Activated CD8-positive, alpha-beta memory T cell treated with anti-CD3 and anti-CD28 coated beads for 1 hour (primary cell): ENCODE measurements at places on chromosomes 2 and 18.

DNA sequence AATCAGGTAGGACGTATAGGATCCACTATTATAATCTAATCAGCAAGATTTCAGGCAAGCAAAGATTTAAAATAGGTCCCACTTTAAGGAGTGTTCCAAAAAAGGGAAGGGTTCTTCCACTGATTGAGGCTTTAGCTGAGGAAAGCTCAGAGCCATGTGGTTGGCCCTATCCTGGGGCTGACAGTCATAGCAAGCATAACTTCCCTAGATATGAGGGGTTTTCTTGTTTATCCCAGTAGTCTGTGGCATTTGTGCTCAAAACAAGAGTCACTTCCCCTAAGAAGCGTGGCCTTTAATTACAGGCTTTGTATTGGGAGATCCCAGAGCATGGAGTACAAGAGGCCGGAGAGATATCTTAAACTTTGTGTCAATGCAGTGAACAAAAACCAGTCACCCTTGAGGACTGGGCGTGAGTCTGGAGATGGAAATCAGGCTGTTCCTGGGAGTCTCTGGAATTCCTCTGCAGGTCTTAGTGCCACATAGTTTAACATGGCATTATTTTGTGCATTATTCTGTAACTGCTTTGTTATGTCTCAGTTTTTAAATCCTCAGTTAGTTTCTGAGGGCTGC is 136.9 kb upstream of the FBXO11 start:
- DNase-seq = no peak

- no peak for DNase-seq
Measured at GRCh38 chr2:154233231-154233630, 361.5 kb downstream of the GALNT13 start.

DNA sequence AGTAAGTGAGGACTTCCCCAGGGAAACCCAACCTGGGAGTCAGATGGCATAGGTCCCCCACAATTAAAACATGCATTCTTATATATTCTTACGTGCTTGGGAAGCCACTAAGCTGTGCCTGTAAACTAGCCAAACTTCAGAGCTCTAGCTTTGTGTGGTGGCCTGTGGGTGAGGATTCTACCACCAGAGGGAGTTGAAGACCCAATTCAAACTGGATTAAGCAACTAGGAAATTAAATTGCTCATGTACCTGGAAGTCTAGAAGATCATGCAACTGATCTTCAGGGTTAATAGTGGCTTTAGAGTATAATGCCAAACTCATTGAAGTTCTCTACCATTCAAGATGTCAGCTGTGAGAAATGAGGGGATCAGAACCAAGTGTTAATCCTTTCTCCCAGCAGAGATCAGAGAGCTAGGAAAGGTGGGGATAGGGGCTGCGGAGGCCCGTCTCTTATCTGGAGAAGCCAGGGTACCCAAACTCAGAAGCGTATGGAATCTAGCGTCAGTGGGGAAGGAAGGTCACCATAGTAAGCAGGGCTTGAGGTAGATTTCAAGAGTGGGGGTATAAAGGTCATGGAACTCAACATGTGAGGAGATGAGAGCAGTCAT is 53.2 kb upstream of the CCDC85A start:
- no peak for DNase-seq

DNA sequence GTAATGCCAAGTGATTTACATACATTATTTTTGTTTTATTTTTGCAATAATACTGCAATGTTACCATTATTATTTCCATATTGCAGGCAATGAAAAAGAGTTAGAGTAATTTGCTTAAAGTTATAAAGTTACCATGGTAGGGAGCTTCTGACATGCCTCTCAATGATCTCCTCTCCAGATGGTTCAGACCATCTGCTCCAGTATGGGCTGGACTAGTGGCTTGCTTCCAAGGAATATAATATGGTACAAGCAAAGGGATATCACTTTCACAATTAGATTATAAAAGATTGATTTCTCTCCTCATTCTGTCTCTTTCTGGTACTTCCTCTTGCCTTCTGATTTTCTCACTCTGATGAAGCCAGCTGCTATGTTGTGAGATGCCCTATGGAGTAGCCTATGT is 245.4 kb downstream of the INSIG2 start:
- DNase-seq = no peak

DNA sequence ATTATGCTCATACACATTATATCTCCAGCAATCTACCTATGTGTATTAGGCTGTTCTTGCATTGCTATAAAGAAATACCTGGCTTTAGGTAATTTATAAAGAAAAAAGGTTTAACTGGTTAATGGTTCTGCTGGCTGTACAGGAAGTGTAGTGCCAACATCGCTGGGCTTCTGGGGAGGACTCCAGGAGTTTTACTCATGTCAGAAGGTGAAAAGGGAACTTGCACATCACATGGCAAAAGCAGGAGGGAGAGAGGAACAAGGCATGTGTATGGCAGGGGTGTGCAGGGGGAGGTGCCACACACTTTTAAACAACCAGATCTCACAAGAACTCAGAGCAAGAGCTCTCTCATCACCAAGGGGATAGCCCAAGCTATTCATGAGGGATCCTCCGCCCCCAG is 715.4 kb upstream of the ZEB2 start:
- no peak for DNase-seq

DNA sequence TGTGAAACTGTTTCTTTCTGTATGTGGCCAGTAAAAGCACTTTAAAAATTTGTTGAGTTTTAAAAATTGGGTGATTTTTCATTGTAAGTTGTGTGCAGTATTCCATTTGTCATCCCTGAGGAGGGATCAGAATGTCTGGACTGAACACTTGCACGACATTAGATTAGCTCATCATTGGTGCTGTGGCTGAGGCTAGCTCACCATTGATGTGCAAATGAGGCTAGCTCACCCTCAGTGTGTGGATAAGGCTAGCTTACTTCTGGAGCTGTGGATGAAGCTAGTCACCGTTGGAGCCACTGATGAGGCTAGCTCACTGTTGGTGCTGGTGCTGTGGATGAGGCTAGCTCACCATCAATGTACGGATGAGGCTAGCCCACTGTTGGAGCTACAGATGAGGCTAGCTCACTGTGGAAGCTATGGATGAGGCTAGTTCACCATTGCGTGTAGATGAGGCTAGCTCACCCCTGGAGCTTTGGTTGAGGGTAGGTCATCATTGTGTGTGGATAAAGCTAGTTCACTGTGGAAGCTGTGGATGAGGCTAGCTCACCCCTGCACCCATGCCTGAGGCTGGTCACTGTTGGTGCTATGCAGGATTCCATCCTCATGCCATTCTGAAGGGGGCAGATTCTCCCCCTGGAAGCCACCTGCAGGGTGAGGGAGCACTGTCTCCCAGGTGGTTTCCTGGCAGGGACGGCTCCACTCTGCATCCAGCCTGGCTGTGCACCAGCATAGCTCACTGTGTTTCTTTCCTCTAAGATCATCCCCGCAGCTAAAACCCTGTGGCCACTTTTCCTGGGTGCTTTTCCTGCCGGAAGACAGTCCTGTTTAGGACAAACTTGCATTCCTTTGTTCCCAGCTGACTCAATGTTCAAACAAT is 101.1 kb downstream of the TWIST2 start:
- DNase-seq = no peak

DNA sequence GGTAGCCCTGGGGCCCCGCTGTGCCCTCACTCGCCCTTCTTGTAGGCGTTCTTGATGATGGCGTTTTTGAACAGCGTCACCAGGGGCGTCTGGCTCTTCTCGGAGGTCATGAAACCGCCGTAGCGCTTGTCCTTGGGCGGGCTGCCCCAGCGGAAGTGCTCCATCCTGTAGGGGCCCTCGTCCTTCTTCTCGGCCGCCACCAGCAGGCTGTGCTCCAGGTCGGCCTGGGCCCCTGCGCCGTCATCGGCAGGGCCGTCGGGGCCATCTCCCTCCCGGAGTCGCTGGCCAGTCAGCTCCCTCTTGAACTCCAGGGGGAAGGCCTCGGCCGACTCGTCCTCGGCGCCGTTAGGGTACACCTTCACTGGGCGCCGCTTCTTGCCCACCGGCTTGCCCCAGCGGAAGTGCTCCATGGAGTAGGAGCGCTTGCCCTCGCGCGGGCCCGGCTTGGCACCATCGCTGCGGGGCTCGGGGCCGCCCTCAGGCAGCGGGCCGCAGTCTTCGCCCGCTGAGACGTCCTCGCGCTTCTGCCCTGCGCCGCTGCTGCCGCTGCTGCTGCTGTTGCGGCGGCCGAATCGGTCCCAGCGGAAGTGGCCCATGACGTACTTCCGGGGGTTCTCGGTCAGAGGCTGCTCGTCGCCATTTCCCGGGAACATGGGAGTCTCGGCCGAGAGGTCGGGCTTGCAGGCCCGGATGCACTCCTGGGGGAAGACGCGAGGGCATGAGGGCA is 7.2 kb downstream of the POMC start:
- DNase-seq = peak; percentile 58

DNA sequence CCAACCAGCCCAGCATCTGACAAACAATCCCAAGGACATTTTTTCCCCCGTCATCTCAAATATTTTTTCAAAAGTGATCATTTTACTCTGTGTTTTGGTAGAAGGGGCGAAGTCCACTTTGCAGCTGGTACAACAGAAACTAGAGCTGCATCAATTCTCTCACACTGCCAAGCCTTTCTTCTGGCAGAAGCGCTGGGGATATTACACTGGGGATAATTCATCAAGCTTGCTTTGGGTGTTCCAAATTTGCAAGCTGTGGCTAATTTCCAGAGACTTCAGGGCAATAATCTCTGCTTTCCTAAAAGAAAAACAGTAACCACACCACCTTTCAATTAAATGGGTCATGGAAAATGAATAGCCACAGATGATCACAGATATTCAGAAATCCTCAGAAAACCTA is 238.3 kb downstream of the SLC8A1 start:
- DNase-seq = no peak

GRCh38 chr2:69012310-69013141 is 453 bp upstream of the ANTXR1 start:
- peak; percentile 25 for DNase-seq

GRCh38 chr2:73034661-73035375 is 36.7 kb downstream of the SFXN5 start:
- no peak for DNase-seq
